ENCODE measurements at places on chromosomes 2 and 18.

DNA sequence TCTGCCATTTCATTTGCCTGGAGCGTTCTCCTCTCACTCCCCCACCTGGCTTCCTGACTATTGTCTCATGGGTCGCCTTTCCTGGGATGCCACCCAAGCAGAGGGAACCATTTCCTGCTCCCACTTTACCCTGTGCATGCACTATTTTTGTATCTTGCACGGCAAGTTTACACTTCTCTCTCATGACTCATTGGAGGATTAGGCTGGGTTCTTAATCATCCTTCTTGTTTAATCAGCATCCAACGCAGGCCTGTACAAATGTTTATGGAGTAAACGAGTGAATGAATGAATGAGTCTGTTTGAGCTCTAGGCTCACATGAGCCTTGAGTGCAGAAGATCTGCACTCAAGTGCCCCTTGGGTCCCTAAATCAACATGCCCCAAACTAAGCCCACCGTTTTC is 3.8 kb upstream of the ARHGAP25 start:
- H3K4me3 ChIP-seq = no peak overlapping the region
- no peak overlapping the region for H3K27ac ChIP-seq
- H3K27me3 ChIP-seq = no peaks in the 10 kb centered on the region
- no peak for DNase-seq
- no peaks in the 10 kb centered on the region for H3K36me3 ChIP-seq

- no peaks in the 10 kb centered on the region for H3K27me3 ChIP-seq
- H3K27ac ChIP-seq = no peak overlapping the region
- no peak for DNase-seq
- H3K36me3 ChIP-seq = no peaks in the 10 kb centered on the region
- H3K4me3 ChIP-seq = no peak overlapping the region
These were observed 4.4 kb downstream of the TNFAIP6 start for GRCh38 chr2:151361674-151362370.

- no peak overlapping the region for H3K4me3 ChIP-seq
- no peak overlapping the region for H3K27ac ChIP-seq
- H3K36me3 ChIP-seq = no peaks in the 10 kb centered on the region
- H3K4me1 ChIP-seq = no peaks in the 10 kb centered on the region
- H3K27me3 ChIP-seq = no peaks in the 10 kb centered on the region
These were observed 957.0 kb downstream of the CPS1 start for GRCh38 chr2:211513446-211513845.

- peaks cover 8% of the 10 kb centered on the region for H3K36me3 ChIP-seq
- DNase-seq = no peak
- H3K4me1 ChIP-seq = no peaks in the 10 kb centered on the region
- H3K27me3 ChIP-seq = no peaks in the 10 kb centered on the region
- no peak overlapping the region for H3K27ac ChIP-seq
These were observed 16.0 kb upstream of the KIDINS220 start for GRCh38 chr2:8853426-8853825.

DNA sequence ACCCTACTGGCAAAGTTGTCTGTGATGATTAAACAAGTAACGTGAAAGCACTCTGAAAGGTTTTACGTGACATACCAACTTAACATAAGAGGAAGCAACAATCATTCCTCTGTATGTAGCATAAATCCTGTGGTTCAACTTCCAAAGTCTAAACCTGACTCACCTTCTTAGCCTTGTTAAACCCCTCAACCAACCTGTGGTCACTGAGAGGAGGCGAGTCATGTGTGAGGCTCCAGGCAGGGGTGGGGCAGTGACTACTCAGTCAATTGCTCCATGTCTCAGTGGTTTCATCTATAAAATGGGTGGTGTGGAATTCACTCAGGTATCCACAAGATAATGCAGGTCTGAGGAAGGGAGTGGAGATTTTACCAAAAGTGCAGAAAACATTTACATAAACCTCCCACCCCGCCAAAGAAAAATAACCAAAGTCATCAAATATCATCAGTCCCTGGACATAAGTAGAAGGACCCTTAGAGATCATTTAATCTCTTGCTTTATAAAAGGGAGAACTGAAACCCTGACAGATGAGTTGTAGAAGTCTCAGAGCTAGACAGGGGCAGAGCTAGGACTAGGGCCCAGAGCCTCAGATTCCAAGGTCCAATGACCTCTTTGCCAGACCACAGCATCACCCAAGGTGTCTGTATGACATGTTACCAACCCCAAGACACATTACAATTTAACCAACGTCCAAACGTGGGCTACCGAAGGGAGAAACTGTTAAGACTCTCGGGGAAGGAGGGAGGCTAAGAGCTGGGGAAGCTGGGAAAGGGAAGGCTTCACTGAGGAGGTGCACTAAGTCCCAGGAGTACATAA is 3.7 kb upstream of the PCBP1 start:
- peaks cover 23% of the 10 kb centered on the region for H3K4me1 ChIP-seq
- peaks cover 61% of the 10 kb centered on the region for H3K36me3 ChIP-seq
- H3K27ac ChIP-seq = peak overlapping the region; percentile 97
- no peak overlapping the region for H3K4me3 ChIP-seq
- H3K27me3 ChIP-seq = no peaks in the 10 kb centered on the region

- H3K27ac ChIP-seq = peak overlapping the region; percentile 40
- H3K36me3 ChIP-seq = no peaks in the 10 kb centered on the region
- no peaks in the 10 kb centered on the region for H3K27me3 ChIP-seq
- peaks cover 25% of the 10 kb centered on the region for H3K4me1 ChIP-seq
- DNase-seq = no peak
- no peak overlapping the region for H3K4me3 ChIP-seq
These were observed 43.4 kb downstream of the COLEC12 start for GRCh38 chr18:457140-457519.

DNA sequence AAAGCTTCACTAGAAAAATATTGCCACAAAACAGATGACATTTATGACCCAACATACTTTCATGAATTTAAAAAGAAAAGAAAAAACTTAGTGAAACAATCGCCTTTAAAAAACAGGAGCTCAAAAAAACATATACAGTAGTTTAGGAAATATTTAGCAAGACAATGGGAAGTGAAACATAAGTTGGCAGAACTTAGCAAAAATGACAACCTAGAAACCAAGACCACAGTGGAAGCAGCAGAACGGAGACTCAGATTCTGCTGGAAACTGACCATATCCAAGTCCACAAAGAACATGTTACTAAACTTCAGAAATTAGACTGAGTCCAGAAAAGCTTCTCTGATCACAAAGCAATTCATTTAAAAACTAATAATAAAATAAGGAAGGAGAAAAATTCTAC is 41.8 kb upstream of the CTAGE1 start:
- no peak for DNase-seq
- no peaks in the 10 kb centered on the region for H3K27me3 ChIP-seq
- no peak overlapping the region for H3K27ac ChIP-seq
- H3K4me1 ChIP-seq = no peaks in the 10 kb centered on the region

- peak overlapping the region; percentile 50 for H3K4me3 ChIP-seq
- H3K4me1 ChIP-seq = peaks cover 29% of the 10 kb centered on the region
- peak overlapping the region; percentile 91 for H3K27ac ChIP-seq
- peaks cover 11% of the 10 kb centered on the region for H3K36me3 ChIP-seq
- H3K27me3 ChIP-seq = no peaks in the 10 kb centered on the region
- peak; percentile 53 for DNase-seq
These were observed 617 bp downstream of the CCDC142 start for GRCh38 chr2:74481961-74482800.

Data from upper lobe of left lung (tissue), 6 donors.